ENCODE measurements at places on chromosomes 16 and 17.

DNA sequence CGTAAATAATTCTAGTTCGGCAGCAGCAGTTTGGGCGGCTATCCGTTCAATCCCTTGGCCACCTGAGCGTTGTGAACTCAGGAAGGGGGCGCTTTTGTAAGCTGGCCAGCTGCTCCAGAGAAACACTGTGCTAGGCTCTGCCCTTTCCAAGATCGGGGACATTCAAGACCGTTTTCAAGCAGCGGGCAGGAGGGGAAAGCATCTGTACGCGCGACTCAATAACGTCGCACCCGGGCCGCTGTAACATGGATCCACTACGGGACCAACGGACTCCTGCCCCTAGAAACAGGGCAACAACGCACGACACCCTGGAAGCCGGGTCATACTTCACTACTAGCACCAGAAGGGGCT is 463 bp downstream of the TOP2A start:
- peak; percentile 78 for DNase-seq

GRCh38 chr16:48340054-48340453 is 45.2 kb downstream of the SIAH1 start:
- DNase-seq: no peak

DNA sequence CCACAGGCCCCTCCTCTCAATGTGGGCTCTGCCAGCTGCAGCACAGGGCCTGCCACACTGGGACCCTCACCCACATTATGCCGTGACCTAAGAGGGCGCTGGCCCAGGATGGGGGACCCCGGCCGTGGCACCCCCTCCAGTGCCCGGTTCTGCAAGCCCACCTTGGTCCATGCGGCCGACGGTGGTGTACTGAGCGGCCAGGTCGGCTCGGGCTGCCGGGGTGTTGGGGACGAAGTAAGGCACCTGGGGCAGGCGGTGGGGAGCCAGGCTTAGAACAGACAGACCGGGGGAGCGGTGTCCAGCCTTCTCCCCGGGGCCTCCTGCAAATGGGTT is 6.5 kb downstream of the SGSH start:
- no peak for DNase-seq

- peak; percentile 60 for DNase-seq
Observed at GRCh38 chr17:80970044-80970761, 21.4 kb upstream of the CHMP6 start.

- DNase-seq: no peak
Observed at GRCh38 chr17:55282741-55283140, 18.0 kb downstream of the HLF start.

- no peak for DNase-seq
Observed at GRCh38 chr17:45184144-45184543, 22.5 kb downstream of the HEXIM2 start.

DNA sequence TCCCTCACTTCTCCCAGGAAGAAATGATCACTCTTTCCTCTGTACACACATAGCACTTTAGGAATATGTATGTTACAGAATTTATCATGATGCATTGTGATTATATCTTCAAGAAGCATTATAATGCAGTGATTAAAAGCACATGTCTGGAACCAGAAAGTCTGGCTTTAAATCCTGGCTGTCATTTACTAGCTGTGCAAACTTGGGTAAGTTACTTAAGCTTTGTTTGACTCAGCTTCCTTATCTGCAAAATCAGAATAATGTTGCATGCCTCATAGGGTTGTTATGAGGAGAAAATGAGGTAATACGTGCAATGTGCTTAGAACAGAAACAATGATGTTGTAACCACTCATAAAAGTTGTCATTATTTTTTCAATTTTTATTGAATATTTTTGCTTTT is 156.3 kb upstream of the ZKSCAN2 start:
- DNase-seq: no peak

- DNase-seq: peak; percentile 40
Observed at GRCh38 chr17:30477774-30478115, 537 bp downstream of the GOSR1 start.

DNA sequence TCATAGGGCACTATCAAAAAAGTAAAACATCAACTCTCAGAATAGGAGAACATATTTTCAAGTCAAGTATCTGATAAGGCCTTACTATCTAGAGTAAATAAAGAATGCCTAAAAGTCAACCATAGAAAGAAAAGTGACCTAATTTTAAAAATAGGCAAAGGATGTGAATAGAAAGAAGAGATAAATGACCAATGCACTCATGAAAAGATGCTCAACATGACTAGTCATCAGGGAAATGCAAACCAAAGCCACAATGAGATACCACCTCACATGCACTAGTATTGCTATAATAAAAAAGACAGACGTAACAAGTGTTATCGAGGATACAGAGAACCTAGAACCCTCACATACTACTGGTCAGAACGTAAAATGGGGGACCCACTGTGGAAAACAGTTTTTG is 90.8 kb downstream of the DYNLRB2 start:
- DNase-seq: no peak

DNA sequence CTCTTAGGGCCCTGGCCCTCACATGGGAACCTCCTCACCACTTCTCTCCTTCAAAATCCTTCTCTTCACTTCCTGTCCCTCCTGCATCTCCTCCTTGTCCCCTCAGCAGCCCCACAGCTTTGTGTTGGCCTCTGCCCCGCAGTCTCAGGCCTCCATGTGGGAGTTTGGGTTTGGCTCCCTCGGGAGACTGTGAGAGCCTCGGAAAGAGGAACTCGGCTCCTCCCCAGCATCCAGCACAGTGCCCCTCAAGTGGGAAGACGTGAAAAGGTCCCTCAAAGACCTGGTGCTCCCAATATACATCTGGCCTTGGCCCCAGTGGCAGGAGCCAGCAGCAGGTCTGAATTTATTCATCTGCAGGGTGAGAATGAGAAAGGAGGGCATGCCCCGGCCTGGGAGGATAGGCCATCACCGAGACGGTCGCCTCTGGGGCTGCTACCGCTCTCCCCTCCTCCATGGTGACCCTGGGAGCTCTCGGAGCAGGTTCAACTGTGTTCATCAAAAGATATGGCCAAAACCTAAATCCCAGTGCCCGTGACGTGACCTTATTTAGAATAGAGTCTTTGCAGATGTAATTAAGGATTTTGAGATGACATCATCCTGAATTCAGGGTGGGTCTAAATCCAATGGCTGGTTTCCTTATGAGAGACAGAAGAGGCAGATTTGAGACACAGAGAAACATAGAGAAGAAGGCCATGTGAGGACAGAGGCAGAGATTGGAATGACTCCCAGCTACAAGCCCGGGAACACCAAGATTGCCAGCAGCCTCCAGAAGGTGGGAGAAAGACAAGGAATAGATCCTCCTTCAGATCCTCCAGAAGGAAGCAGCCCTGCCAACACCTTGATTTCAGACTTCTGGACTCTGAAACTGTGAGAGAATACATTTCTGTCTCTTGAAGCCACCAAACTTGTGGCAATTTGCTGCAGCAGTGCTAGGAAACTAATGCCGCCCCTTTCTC is 135.1 kb downstream of the MRM1 start:
- DNase-seq: no peak

DNA sequence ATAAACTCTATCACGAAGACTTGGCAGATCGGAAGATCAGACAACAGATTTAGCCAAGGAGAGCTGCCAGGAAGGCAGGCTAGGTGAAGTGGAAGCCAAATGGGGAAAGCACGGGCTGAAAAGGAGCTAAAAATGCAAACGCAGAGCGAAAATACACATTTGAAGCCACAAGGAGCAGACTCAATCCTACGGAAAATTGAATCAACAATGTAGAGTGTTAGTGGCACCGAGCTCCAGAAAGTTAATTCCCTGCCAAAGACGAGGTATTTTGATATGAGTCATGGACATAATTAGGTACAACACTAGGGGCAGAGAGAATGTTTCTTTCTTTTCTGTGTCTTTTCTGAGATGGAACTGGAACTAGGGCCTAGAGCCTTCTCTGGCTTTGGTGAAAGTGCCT is 20.7 kb downstream of the GSG1L start:
- no peak for DNase-seq

- no peak for DNase-seq
Observed at GRCh38 chr16:66383551-66383950, 17.1 kb downstream of the CDH5 start.

DNA sequence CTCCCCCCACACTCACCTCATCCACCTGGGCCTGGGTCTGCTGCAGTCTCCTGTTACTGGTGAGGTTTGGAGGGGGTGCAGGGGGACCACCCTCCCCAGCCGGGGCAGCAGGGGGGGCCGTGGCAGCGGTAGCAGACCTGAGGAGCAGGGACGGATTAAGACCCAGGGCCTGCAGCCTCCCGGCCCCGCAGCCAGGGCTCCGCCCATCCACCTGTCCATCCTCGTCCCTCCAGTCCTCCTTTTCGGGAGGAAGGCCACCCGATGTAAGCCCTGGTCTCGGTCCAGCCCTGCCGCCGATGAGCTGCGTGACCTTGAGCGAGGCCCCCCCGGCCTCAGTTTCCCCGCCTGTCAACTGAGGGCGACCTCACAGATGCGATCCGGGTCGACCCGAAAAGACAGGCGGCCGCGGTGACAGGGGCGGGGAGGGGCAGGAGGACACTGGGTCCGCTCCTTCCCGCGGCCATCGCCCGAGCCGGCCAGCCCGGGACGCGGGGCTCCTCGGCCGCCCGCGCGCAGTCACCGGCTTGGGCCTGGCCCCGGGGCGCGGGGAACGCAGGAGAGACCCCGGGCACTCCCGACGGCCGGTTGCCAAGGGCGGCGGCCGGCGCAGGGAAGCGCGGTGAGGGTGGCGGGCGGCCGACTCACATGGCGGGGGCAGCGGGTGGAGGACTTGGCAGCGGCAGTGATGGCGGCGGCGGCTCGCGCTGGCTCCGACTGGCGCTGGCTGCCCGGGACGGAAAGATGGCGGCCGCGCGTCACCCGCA is at the start of gene VAMP2:
Gene VAMP2, minus strand, starts transcription at position 716 of the 764 bp plus-strand sequence. Its CDS starts 69 bp downstream, at position 647.
- DNase-seq: peak; percentile 71

DNA sequence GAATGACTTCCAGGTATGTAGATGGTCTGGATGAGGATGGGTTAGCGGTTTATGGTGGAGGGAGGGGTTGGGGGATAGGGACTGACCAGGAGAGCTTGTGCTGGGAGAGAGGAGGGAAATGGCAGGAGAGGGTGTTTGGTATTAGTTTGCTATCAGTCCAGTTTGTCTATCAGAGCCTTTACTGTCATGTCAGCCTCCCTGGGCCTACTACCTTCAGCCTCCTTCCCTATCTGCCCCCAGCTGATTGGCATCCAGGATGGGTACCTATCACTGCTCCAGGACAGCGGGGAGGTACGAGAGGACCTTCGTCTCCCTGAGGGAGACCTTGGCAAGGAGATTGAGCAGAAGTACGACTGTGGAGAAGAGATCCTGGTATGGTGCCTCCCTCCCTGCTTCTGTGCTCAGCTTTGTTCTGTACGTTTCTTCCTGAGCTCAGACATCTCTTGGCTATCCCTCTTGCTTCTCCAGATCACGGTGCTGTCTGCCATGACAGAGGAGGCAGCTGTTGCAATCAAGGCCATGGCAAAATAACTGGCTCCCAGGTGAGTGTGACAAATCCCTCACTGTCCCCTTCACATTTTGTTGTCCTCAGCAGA is 3.8 kb downstream of the EIF5A start:
- DNase-seq: no peak

DNA sequence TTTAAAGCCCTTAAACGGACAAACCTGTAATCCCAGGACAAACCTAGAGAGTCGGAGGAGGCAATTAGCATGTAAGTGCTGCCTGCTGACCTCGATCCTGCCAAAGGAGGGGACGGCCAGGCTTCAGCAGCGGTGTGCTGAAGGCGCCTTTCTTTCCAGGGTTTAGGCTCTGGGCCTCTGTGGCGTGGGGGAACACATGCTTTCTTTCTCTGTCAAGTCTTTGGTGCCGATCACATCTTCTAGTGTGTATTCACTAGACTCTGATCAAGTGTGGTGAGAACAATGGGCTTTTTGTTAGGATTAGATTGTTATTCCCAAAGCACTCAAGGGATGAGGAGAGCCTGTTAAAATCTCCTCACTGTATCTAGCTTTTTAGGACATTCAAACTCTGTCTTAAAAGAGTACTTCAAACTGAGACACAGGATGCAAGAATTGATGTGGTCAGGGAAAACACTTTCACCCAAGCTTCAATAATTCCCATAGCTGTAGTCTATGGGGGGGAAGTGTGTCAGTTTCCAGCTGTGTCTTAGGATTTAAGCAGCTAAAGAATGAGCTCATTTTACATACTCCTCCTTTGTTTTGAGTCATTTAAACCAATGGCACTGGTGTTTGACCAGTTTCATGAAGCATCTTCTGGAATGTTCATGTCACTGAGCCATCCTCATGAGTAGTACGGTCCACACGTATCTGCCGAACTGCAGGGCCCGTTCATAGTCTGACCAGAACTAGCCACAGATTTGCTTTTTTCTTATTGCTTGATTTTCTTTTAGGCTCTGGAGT is 51.2 kb downstream of the RPA1 start:
- DNase-seq: no peak

- peak; percentile 89 for DNase-seq
Observed at GRCh38 chr17:66423056-66423955, 120.9 kb downstream of the PRKCA start.

DNA sequence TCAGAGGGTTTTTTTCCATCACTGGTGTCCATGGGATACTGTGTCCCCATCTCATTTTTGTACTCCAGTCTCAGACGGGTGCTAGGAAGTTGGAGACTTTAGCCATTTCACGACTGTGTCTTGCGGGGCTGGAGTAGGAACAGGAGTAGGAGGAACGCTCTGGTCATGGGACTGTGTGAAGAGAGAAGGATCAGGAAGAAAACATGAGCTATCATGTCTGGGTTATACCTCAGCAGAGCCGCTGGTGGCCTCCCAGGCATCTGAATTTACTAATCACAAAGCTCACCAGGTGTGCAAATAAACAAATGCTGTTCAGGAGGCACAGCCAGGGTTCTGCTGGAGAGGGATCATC is 225.4 kb downstream of the SEC14L1 start:
- DNase-seq: peak; percentile 78

- DNase-seq: peak; percentile 83
Observed at GRCh38 chr17:8118769-8119580, 661 bp upstream of the ALOXE3 start.

GRCh38 chr16:86142801-86143236 is 243.9 kb downstream of the IRF8 start:
- no peak for DNase-seq

DNA sequence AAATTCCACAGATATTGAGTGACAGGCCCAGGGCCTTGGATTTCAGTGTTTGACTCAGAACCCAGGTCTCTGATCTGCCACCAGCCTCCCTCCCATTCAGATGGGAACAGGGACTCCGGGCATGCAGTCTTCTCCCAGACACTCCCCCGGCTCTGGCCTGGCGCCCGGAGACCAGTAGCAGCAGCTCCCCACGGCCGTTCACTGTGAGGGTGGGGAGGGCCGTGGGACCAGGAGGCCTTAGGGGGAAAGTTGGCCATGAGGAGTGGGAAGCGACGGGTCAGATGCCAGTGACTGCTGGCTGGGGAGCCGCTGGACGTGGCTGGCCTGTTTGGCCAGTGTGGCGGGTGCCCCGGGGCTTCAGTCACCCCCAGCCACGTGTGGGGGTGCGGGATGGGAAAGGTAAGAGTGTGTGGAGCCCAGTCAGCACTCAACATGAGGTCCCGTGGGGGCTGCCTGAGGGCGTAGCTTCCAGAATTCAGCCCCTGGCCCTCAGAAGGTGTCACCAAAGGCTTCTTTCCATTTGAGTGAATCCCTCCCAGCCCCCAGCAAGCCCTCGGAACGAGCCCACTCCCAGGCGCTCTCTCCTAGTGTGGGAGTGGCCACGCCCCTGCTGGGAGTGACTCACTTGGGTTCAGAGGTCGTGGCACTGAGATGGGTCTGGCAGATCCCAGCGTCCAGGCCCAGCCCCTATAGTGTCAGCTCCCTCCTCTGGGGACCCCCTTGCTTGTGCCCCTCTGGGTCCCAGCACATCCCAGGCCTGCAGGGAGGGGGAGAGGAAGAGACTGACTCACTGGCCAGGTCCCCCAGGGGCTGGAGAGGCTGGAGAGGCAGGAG is 309.4 kb downstream of the SEC14L1 start:
- DNase-seq: peak; percentile 55

All from NCI-H69 (cell line).